ENCODE measurements at places on chromosomes 2 and 18.

DNA sequence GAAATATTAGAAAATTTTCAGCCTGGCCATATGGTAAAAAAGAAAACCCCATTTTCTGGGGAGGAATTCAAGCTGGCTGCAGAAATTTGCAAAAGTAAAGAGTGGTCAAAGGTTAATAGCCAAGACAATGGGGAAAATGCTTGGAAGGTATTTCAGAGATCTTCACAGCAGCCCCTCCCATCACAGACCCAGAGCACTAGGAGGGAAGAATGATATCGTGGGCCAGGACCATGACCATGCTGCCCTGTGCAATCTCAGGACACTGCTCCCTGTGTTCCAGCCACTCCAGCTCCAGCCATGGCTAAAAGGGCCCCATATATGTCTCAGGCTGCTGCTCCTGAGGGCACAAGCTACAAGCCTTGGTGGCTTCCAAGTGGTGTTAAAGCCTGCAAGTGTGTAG is 93.9 kb upstream of the AGAP1 start:
- no peak for DNase-seq

GRCh38 chr2:110827511-110827910 is 95.1 kb downstream of the ACOXL start:
- DNase-seq, result no peak

DNA sequence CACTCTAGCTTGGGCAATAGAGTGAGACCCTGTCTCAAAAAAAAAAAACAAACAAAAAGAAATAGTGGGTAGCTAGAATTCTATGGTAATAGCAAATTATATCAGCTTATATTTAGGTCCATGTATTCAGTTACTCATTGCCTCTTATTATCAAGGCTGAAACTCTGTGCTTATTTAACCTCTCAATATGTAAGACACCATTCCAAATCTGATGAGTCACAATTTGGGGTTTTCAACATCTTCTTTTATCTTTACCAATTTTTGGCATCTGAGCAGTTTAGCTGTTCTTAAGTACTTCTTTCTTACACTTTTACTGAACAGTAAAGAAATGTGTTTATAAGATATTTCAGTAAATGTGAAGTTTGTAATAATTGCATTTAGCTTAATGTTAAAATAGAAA is 69.3 kb downstream of the TTC27 start:
- no peak for DNase-seq

DNA sequence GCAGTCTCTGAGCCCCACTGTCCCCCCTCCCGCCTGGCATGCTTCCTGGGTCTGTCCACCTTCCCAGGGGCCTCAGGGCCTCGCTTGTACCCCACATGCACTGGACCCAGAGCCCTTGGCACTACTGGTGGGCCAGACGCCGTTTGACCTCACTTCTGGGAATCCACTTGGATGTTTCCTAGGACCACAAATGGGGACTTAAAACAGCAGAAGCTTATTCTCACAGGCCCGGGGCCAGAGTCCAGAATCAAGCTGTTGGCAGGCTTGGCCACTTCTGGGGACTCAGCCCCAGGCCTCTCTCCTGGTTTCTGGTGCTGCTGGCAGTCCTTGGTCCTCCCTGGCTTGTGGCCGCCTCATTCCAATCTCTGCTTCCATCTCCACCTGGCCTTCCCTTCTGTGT is 19.6 kb downstream of the ANO7 start:
- no peak for DNase-seq

DNA sequence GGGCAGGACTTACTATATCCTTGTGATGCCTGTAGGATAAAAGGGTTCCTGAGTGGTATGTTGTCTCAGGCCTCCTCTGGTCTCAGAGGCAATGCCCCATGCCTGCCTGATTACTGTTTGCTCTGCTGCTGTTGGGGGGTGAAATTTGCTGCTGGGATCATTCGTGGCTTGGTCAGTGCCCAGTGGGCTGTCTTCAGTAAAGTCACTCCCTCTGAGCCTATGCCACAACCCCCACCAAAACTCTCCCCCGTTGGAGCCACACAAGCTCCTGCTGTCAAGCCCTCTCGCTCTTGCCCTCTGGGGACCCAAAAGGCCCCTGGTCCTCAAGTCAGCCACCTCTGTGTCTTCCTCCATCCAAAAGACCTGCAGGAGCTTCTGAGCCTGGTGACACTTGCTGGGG is 38.6 kb upstream of the TGIF1 start:
- no peak for DNase-seq

DNA sequence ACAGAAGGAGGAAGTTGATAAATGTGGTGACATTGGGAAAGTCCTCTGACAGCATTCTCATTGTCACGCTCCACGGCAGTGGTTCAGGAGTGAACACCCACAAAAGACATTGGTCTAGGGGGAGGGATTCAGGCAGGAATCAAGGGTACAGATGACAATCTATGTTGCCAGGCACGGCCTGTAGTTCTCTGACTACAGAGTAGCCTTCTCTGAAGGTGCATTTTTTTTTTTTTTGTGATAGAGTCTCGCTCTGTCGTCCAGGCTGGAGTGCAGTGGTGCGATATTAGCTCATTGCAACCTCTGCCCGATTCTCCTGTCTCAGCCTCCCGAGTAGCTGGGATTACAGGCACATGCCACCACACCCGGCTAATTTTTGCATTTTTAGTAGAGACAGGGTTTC is 7.4 kb upstream of the MOB1A start:
- no peak for DNase-seq

GRCh38 chr2:46439582-46439981 is 39.8 kb upstream of the TMEM247 start:
- no peak for DNase-seq

DNA sequence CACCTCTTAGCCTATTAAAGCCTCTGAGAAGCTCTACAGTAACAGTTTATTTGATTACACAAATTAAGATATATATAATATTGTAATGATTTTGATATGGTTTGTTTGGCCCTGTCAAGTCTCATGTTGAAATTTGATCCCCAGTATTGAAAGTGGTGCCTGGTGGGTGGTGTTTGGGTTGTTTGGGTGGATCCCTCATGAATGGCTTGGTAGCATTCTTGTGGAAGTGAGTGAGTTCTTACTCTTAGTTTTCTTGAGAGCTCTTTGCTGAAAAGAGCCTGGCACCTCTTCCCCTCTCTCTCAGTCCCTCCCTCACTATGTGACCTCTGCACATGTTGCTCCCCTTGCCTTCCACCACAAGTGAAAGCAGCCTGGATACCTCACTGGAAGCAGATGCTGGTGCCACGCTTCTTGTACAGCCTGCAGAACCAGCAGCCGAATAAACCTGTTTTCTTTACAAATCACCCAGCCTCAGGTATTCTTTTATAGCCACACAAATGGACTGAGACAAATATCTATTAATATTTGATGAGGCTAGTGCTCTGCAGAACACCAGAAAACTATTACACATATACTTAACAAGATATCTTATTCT is 52.8 kb downstream of the SLC4A10 start:
- no peak for DNase-seq

DNA sequence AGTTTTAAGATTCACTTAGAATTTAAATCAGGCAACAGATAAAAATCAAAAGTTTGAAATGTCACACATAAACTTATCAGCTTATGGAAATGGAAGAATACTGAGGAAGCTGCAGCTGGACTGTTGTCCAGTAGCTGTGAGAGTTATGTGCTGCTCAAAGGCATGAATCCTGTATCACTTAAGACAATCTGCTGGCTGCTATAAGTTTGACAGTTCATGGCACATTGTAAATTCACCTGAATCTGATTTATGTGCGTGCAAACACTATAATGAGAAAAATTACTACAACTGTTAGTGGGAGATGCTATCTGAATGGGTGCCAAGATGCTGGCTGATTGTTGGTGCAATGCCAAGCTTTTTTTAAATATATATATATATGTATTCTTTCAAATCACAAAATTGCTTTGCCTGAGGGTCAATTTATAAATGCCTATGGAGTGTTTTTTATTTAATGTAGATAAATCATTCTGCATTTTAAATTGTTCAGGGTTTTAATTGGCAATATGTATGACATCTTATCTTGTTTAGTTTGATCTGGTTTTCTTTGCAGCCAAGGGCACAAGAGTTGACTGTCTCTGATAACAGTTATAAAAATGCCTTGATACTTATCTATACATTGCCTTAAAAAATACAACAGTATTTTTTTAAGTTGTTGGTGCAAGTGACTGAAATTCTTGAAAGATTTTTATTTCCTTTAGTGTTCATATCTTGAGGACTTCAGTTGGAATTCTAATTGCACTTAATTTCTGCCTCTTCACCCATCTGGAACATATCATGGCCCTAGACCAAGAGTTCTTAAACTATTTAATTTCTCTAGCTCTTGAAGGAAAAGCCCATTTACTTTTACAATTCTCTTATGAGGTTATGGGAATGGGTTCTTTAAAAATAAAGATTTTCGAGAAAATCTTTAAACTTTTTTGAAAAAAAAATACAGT is 48.7 kb downstream of the CAVIN2 start:
- no peak for DNase-seq

DNA sequence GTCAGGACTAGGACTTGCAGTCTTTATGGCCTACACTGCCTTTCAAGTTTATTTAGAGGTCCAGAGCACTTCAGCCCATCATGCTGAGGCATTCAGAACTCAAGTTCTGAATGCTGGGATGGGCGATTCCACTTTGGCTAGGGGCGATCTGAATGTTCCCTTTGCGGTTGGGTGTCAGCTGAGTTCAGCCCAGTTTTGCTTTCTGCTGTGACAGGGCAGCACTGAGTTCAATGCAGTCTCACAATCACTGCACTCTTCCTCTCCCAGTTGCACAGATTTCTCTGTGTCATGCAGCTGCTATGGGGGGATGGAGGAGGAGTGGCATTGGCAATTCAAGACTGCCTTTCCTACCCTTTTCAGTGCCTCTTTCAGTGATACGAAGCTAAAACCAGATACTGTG is 1232.0 kb upstream of the FAM98A start:
- no peak for DNase-seq

- DNase-seq, result no peak
These were observed 502.9 kb upstream of the ID2 start for GRCh38 chr2:8178911-8179310.
